ENCODE measurements at places on chromosomes 5 and 9. TPM values are rescaled to one million over a fixed set of nuclear protein-coding genes. Genes with fewer than 3 reads are reported as not detected.
A peak's percentile ranks its signal among the peaks of the same experiment; 100 is the strongest.

DNA sequence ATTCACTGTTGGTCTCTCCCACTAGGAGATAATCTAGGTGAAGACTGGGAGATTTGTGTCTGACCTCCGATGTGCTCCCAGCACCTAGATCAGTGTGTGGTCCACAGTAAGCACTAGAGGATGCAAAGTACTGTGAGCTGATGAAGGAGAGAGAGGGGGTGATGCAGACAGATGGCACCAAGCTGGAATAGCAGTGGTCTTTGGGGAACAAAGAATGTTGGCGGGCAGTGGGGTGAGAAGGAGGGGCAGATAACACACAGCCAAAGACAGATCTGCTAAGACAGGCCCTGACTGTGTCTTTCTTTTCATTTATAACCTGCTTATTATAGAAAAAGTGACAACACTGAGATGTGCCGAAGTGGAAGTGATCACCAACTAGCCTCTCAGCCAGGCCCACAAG, 37.5 kb downstream of the ERGIC1 start:
- no peak for DNase-seq

GRCh38 chr9:4630836-4631235, 31.3 kb upstream of the PLPP6 start:
- DNase-seq, result no peak

DNA sequence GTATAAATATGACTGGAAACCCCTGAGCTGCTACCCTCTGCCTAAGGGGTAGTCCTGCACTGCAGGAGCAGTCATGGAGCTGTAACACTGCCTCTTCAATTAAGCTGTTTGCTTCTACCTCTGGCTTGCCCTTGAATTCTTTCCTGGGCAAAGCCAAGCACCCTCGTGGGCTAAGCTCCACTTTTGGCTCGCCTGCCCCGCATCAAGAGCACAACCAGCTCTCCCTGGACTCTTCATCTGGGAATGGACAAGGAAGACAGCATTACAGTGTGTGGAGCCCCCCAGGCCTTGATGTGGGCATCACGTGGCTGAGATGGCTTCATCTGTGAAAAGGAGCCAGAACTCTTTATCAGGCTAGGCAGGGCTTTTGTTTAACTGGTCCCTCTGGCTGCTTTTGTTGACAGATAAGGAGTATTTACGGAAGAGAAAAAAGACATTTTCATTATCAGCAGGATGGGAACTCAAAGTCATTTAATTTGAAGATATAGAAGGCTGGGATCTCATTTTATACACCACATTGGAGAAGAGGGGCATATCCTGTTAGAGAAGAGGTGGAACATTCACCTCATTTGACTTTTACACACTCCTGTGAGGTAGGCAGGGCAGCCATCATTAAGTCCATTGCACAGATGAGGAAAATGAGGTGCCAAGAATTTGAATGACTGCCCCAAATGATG, 137.8 kb downstream of the SEMA6A start:
- DNase-seq, result no peak

- no peak for DNase-seq
These were observed 721 bp upstream of the MAML1 start for GRCh38 chr5:179731791-179732411.

- DNase-seq, result peak; percentile 7
These were observed 110.3 kb upstream of the PTCH1 start for GRCh38 chr9:95626885-95627558.

DNA sequence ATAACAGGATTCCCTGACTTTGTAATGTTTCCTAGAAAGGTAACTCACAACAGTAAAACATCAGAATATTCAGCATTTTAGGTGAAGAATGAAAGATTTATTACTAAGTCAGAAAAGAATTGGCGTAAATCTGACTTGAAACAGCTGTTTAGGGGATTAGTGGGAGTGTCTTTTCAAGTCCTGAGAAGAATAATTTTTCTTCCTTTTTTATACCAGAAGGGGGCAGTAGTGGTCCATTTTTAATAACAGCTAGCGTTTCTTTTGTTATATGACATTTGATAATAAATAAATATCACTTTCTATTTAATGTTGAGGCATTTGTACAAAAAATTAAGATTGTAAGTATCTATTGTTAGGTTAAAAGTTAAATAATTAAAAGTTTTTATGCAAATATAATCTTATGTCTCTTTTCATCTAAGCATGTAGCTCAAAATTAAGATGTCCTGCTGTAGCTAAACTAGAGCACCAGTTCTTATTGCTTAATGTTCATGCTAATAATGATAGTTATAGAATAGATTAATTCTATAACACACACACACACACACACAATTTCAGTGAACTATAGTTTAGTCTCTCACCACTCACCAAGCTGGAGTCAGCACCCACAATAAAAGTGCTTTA, 258.7 kb upstream of the ARRDC3 start:
- peak; percentile 19 for DNase-seq

GRCh38 chr5:94316916-94317838, 301.2 kb downstream of the KIAA0825 start:
- no peak for DNase-seq

- DNase-seq, result peak; percentile 65
These were observed 12.9 kb upstream of the RHOBTB3 start for GRCh38 chr5:95718203-95718602.

- DNase-seq, result no peak
These were observed 40.8 kb upstream of the SMU1 start for GRCh38 chr9:33117306-33117705.

DNA sequence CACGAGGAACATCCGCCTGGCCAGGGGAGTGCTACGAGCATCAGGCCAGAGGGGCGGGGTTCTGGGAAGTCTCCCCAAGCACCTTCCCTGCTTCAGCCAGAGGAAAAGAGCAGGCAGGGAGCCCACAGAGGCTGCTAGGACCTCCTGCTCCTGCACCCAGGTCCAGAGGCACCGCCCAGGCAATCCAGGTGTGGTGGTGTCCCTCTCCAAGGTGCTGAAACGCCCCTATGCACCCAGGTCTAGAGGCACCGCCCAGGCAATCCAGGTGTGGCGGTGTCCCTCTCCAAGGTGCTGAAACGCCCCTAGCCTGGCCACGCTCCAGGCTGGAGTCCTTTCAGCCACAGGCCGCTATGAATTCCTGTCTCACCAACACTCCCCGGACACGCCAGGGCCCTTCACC, 10.7 kb upstream of the UBAC1 start:
- DNase-seq, result peak; percentile 39

DNA sequence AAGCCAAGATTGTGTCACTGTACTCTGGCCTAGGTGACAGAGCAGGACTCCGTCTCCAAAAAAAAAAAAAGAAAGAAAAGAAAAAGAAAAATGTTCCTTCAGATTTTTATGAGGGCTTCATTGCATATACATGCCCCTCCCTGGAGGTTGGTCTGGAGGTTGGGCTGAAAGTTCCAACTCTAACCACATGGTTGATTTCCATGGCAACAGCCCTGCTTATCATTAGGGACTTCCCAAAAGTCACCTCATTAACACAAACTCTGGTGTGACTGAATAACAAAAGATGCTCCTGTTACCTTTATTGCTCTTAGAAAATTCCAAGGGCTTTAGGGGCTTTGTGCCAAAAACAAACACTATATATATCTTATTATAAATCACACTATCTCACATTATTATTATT, 113.8 kb downstream of the TMC1 start:
- no peak for DNase-seq

GRCh38 chr9:1721196-1721595, 294.0 kb upstream of the SMARCA2 start:
- no peak for DNase-seq

- no peak for DNase-seq
These were observed 31.1 kb downstream of the SLC1A3 start for GRCh38 chr5:36637516-36637915.

DNA sequence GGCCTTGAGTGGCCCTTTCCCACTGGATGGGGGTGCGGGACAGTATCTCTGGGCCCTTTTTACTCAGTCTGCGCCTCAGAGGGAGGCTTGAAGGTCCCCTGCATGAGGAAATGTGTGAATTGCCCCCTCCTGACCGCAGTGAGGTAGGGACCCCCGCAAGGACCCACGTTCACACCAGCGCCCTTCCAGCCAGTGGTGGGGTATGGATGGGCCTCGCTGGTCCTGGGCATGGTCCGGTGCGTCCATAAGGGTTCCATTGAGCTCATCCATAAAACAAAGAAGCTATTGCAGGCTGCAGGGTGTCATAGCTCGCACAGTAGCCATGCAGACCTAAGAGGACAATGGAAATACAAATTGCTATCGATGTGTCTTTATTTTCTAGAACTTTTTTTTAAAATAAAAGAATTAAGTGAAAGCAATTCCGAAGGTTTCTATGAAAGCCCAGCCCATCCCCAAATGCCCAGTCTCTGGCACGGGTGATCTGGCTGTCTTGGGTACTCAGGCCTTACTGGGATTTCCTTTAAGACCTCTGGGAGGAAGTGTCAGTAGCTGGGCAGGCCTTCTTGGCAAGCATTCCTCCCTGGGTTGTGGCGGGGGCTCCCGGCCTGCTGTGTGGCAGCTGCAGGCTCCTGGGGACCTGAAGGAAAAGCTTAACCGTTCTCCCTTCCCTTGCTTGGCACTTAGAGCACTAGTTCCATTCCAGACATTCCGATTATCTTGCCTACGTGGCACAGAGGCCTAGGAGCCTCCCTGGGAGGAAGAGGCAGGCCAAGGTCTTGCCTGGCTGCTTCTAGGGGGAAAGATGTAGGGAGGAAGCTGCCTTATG, 1.5 kb upstream of the SEMA5A start:
- DNase-seq, result peak; percentile 14

DNA sequence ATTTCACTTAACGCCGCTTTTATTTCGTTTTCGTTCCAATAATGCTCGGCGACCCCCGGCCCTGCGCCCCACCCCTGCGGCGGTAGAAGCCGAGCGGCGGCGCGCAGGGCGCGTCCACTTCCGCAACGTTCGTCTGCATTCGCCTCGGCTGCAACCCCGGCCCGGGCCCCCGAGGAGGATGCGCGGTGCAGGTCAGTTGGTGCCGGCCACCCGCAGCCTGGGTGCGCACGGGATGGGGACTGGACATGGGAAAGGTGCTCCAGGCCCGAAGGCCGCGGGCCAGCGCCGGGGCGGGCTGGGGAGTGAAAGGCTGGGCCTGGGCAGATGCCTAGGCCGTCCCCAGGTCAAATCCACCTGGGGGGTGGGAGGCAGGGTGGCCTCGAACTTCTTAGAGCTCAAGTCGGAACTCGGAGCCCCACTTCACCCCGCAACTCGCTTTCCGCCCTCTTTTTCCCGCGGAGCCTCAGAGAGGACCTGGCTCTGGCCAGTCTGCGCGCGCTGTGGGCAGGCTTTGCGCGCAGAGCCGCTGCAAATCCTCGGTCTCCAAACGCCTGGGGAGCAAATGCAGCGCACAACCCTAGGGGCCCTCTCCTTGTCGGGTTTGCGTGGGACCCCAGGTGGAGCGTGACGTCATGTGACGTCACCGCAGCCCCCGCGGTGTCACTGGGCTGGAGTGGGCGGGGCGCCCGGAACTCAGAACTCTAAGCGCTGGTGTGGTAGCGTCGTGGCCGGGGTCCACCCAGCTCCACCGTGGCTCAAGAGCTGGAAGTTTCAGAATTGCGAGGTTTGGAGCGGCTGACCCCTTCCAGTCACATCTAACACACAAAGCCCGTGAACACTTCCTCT, 3.3 kb downstream of the TLX3 start:
- peak; percentile 29 for DNase-seq

- DNase-seq, result no peak
These were observed 163.9 kb upstream of the DAPK1 start for GRCh38 chr9:87333802-87334201.

GRCh38 chr9:89863837-89864236, 259.0 kb downstream of the GADD45G start:
- DNase-seq, result no peak

DNA sequence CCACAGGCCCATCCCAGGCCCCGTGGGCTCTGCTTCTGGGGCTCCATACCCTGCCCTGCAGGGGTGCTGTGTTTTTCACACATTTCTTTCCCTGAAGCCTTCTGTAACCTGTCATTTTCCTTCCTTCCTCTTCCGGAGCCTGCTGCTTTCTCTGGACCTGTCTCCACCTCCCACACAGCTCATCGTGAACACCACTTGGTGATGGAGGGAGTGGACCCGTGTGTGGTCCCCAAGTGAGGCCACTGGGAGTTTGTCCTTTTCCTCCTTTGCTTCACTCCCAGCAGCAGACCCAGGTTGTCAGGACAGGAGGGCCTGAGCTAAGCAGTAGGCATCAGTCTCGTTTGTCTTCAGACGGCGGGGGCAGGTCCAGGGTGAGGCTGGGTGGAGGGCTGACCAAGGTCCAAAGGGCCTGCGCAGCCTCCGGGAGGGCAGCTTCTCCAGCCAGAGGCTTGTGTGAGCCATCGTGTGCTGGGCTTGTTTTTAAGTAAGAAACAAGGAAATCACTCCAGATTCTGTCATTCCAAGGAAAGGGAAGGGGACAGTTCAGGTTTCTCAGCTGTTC, 5.8 kb upstream of the POMT1 start:
- no peak for DNase-seq

DNA sequence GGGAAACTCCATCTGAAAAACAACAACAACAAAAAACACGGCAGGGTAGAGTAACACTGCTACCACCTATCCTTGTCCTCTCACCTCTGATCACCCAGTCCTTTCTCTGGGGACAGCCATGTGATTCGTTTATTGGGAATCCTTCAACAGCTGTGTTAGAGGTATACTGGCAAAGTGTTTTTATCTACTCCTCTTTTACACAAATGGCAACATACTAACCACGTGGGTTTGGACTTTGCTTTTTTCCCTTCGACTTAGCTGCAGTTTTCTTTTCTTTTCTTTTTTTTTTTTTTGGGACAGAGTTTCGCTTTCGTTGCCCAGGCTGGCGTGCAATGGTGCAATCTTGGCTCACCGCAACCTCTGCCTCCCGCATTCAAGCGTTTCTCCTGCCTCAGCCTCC, 11.2 kb upstream of the SET start:
- no peak for DNase-seq

DNA sequence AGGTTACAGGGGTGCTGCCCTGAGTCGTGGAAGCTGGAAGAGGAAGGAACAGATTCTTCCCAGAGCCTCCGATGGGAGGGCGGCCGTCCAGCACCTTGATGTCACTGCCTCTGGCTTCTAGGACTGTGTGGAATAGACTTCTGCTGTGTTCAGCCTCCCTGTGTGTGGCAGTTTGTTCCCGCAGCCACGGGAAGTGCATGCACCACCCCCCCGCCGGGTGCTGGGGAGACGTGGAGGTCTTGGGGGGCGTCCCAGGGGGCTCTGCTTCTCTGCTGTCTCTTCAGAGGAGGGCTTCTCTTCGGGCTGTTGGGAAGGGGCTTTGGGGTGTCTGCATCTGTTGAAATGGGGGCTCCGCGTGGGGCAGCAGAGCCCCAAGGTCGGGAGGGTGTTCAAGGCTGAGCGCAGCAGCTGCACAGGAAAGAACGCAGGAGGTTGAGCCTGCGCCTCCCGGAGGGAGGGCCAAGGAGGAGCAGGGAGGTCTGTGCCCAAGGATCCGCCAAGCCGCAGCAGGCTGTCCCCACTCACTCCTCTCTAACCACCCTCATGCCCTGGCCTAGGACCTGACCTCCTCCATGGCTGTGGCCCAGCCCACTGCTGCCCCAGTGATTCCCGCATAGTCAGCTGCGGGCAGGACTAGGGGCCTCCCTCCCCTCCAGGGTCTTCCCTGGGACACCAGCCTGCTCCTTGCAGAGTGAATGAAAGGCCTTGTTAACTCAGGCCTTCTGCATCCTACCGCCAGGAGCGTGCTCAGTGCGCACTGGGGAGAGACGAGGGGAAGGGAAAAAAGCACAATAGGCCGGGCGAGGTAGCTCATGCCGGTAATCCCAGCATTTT, 45.0 kb downstream of the ROPN1L start:
- DNase-seq, result no peak

- DNase-seq, result no peak
These were observed 16.2 kb upstream of the CPLX2 start for GRCh38 chr5:175855041-175855720.

PCDHGA1 gene
- under 0.01 TPM for total RNA-seq

GFPT2 gene
- total RNA-seq, result under 0.01 TPM

MYMK gene
- total RNA-seq, result not detected

BNIP1 gene
- total RNA-seq, result 8.6 TPM

LSM11 gene
- 2.4 TPM for total RNA-seq

PCDHB7 gene
- total RNA-seq, result under 0.01 TPM

PCDHB10 gene
- under 0.01 TPM for total RNA-seq

SPATA31C1 gene
- total RNA-seq, result under 0.01 TPM

CTSL gene
- total RNA-seq, result 1.3 TPM

Measured in hematopoietic multipotent progenitor cell (in vitro differentiated cells).